ENCODE measurements at places on chromosomes 3 and 15.

DNA sequence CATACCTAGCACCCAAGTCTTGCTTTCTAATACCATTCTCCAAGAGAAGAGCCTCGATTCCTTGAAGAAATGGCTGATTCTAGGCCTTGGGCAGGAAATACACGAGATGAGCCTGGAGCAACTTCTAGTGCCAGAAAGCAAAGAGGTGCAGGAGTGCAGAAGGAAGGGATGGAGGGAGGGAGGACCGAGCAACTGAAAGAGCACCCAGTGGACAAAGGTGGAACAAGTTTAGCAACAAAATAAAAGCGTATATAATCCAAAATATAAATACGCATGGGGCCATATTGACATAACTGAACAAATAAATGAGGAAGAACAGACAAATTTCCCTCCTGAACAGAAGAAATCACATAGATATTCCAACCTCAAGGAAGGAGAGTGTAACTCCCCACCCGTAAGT lies 34.4 kb downstream of the CHSY1 start:
- no peak for DNase-seq

- no peak for DNase-seq
Observed at GRCh38 chr3:150436161-150436560, 28.1 kb downstream of the TSC22D2 start.

DNA sequence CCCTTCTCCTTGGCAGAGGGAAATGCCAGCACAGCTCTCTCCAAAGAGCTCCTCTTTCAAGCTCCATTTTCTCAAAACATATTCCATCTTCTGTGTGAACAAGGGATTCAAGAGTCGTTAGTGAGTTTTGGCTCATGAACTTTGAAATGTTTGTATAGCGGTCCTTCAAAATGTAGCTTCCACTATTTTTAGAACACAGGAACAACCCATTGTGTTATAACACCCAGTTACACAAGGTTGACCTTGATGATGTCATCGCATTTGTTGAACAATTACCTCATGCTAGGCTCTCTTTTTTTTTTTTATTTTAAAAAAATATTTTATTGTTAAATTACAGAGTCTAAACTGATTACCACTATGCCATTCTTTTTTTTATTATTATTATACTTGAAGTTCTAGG lies 251.7 kb downstream of the THSD4 start:
- no peak for DNase-seq

DNA sequence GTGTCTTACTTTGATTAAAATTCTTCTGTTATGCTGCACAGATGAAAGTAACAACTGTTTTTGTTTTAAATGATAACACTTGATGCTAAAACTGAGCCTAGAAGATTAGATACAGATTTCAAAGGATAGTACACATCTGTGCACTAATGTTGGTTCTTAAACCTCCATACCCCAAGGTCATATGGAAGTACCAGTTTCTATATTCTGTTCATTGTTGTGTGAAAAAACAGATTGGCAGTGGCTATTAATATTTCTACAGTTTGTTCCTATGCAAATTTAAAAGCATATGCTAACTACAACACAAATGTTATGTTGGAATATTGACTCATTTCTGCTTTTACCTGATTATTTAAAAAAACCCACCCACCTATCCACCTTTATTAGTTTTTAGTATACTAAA lies 32.0 kb upstream of the GBE1 start:
- no peak for DNase-seq

DNA sequence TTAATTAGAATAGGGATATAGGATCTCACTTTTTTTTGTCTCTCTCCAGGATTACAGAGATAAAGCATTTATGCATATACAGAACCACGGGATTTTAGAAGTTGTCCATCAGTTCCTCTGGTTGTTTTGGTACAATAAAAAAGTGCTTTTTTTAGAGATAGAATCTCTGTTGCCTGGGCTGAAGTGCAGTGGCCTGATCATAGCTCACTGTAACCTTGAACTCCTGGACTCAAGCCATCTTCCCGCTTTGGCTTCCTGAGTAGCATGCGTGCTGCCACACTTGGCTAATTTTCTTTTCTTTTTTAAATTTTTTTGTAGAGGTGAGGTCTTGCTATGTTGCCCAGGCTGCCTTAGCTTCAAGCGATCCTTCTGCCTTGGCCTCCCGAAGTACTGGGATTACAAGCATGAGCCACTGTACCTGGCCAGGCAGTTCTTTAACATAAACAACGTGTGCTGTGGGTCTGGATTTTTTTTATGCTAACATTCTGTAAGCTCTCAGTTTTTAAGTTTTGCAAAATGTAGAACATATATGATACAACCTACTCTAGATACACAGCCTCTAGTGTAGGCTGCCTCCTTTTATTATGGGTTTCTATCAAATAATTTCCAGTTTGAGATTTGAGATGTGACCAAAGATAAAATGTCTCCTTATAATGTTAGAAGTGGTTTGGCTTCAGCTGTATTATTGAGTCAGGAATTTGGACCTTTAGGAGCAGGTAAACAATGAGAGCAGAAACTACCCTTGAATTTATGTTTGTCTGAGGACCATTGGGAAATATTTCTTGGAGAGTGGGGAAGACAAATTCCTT lies 57.4 kb upstream of the ULK4 start:
- no peak for DNase-seq

DNA sequence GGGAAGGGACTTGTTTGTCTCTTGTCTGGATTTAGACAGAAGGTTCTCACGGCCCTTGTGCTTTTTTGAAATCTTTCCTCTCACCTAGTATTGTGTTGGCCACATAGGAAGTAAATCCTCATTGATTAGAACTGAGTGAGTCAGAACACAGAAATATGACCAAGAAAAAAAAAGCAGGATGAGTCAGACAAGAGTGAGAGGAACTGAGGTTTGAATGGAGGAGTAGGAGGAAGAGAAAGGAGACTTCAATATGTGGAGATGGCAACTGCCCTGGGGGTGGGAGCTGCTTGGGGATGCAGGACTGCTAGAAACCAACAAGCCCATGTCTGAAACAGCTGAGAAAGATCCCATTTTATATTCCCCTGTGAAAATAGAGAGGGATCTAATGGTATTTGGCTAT lies 194.1 kb upstream of the ZBTB20 start:
- DNase-seq: no peak

GRCh38 chr3:113606539-113607218 lies 74.3 kb downstream of the SIDT1 start:
- no peak for DNase-seq

GRCh38 chr15:31347067-31347975 lies 20.7 kb downstream of the KLF13 start:
- no peak for DNase-seq

DNA sequence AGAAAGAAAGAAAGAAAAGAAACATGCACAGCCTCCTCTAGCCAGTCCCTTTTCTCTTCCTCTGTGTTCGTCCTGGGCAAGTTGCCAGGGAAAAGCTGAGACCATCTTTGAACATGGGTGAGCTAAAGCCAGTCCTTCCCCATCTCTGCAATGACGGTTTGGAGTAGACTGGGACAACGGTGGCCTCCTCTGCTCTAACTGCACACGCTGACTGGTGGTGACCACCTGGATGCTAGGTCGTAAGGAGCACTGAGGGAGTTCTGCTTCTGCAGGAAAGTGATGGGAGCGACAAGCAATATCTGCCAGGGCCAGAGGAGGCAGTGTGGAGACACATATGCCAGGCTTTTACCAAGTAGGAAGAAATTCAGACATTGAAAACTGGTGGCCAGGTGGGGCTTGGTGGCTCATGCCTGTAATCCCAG lies 111.7 kb downstream of the NUP210 start:
- DNase-seq: no peak

GRCh38 chr15:77851691-77852090 lies 219.0 kb upstream of the LINGO1 start:
- DNase-seq: no peak
